ENCODE measurements at places on chromosomes 3 and 15.

DNA sequence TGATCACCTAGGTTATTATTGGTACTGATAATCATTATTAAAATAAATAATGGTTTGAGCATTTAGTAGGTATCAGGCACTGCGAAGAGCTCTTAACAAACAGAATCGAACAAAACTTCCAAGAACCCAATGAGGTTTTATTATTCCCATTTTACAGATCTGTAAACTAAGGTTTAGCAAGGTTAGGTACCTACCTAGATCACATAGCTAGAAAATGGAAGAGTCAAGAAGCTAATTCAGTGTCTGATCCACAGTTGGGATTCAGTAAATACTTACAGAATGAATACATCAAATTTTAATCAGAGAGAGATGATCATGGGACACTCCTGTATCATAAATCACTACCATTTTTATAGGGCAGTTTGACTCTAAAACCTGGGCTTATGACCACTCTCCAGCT lies 15.5 kb downstream of the GJD2 start:
- no peak for DNase-seq

- DNase-seq: no peak
Observed at GRCh38 chr15:73442968-73443367, at the start of gene REC114. REC114 (plus strand) TSS chr15:73443164; CDS start chr15:73443186, 22 bp downstream.

DNA sequence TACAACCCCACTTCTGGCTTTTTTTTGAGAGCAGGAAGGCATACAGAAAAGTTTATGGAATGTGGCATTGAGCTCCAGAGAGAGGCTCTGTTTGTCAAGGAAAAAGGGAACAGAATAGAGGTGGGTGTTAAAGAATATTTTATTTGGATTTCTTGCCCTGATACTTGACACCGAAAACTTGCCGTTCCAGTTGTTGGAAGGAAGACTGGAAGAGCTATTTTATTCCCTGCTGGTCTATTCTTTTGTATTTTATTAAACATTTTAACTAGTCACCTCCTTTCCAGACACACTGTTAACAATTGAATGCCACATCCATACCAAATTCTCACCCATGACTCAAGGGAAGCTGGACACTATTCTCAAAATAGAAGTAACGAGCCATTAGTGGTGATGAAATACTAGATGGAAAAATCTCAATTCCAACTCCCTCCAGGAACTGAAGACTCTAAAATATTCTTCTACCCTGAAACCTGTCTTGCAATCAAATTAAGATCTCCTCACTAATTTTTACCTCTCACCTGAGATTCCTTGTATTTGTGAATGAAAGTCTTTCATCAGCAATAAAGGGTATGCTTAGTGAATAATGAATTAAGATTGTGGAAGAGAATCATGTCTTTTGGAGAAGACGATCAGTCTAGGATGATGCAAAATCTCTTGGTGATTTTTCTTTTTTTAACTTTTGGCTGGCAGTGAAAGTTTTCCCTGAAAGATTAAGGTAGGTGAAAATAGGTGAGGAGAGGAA lies 28.5 kb downstream of the GREM1 start:
- DNase-seq: no peak

- DNase-seq: no peak
Observed at GRCh38 chr3:179512378-179512777, 50.3 kb upstream of the ACTL6A start.

- no peak for DNase-seq
Observed at GRCh38 chr15:89654847-89655805, at the start of gene KIF7. KIF7 (minus strand) TSS chr15:89655467; CDS start chr15:89652930, 2,537 bp downstream.

DNA sequence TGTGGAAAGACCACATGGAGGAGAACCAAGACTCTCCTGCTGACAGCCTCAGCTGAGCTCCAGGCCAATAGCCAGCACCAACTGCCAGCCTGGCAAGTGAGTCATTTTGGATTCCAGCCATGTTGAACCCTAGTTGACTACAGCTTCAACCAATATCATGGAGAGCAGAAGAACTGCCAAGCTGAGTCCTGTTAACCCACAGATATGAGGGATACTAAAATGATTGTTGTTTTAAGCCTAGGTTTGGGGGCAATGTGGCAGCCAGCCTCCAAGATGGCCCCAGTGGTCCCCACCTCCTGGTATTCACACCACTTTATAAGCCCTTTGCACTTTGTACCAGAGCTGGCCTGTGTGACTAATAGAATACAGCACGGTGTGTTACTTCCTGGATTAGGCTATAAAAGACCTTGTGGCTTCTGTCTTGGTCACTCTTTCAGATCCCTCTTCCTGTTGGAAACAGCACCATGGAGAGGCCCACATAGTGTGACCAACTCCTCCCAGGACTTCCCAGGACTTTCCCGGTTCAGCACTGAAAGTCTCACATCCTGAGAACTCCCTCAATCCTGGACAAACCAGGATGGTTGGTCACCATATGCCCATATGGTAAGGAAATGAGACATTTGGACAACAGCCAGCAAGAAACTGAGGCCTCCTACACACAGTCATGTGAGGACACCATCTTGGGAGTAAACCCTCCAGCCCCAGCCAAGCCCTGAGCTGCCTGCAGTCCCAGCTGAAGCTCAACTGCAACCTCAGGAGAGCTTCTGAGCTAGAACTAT lies 32.4 kb upstream of the CDV3 start:
- no peak for DNase-seq

GRCh38 chr3:145531548-145531947 lies 629.4 kb downstream of the PLOD2 start:
- no peak for DNase-seq

GRCh38 chr15:68642491-68642845 lies 63.7 kb downstream of the CORO2B start:
- DNase-seq: no peak

DNA sequence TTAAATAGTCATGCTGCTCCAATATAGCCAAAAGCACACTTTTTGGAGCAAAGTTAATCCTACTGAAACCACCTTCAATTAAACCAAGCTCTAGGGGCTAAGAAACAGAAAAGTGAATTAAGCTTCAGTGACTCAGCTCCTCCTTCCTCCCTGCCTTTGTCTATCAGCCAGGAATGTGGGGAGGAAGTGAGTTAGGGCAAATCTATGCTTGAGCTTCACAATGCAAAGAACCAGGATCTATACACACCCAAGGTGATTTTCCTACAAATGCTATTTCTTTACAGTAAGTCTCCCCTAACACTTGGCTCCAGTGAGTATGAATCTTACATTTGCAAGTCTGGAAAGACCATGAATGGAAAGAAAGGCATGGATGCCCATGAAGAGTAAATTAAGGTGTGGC lies 212.1 kb downstream of the P3H2 start:
- DNase-seq: no peak

- no peak for DNase-seq
Observed at GRCh38 chr3:10764259-10765051, 51.6 kb upstream of the SLC6A11 start.

GRCh38 chr3:127959873-127960272 lies 44.8 kb downstream of the KBTBD12 start:
- no peak for DNase-seq

GRCh38 chr3:106048946-106049481 lies 180.2 kb upstream of the CBLB start:
- no peak for DNase-seq

DNA sequence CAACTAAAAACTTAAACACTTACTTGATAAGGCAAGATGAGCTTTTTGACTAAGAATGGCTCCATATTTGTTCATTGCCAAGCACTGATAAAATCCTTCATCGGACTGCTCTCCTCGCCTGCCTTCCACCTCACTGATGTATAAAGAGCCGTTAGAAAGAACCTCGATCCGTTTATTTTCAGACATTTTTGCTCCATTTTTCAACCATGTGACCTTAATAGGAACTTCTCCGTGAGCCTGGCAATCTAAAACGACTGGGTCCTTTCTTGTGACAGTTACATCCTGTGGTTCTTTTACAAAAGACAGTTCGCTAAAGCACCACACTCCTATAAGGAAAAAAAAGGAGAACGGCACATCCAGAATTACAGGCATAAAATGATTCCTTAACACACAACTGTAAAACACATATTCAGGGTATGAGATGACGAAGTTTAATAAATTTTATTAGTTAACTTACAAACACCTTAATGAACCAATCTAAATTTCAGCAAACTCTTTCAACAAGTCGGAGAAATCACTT lies 2.5 kb downstream of the PRTG start:
- DNase-seq: no peak

GRCh38 chr15:40239404-40239692 lies 485 bp downstream of the PAK6 start:
- DNase-seq: no peak

DNA sequence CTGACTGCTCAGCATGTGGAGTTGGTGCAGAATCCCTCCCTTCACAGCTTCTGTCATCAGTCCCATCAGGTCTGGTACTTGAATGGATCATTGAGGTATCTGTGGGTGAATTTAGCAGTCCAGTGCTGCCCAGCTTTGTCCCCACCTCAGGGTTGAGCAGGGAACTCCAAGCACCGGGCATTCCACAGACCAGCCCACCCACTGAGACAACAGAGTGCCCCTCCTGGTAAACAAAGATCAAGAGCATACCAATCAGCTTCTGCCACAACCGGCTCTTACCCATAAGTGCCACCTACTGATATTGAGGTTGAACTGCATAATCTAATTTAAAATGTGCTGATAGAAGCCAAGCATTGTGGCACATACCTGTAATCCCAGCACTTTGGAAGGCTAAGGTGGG lies 57.1 kb upstream of the FXR1 start:
- no peak for DNase-seq

DNA sequence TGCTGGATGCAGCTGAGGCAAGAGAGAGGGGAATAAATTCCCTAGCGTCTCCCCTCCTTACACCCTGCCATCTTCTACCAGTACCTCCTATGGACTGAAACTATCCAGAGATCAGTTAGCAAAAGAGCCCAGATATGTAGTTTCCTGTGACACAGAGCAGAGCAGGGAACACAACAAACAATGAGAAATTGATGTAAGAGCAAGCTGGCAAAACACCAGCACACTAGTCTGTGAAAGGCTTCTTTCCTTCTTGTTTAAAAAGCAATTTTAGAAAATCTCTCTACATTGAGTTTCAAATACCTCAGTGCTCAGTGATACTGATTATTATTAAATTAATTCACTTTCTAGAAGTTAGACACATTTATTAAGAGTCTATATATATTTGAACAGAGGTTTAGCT lies 215.6 kb upstream of the AZI2 start:
- DNase-seq: no peak

- no peak for DNase-seq
Observed at GRCh38 chr15:89487791-89488190, 8.6 kb downstream of the RHCG start.

- no peak for DNase-seq
Observed at GRCh38 chr3:11556851-11557644, 86.7 kb downstream of the VGLL4 start.

DNA sequence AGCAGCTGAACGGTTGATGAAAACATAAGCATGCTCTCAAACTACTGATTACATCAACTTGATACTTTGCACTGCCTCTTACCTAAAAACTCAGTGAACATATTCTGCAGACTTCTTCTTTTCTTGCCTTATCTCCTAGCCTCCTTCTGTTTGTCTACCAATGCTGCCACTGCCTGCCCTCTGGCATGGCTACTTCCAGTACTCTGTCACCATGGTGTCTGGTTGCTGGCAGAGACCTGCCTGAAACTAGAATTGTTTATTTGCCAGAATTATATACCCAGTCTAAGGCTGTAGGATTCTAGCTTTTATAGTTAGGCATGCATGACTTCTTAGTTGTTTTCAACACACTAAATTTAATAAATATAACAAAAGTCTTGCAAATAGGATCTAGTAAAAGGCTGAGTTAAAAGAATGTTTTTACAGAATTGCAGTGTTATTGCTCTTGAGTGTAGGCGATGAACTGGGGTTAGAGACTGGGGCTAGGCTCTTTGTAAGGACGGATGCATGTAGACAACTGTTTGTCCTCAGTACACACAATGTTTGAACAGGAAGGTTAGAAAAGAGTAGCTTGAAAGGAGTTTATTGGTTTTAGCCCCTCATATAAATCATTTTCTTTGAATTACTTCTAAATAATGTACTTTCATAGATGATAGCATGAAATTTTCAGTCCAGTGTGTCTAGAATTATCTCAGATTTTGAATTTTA lies 116.3 kb downstream of the KCNAB1 start:
- DNase-seq: no peak

- DNase-seq: no peak
Observed at GRCh38 chr3:171258316-171258715, 201.9 kb downstream of the TNIK start.

DNA sequence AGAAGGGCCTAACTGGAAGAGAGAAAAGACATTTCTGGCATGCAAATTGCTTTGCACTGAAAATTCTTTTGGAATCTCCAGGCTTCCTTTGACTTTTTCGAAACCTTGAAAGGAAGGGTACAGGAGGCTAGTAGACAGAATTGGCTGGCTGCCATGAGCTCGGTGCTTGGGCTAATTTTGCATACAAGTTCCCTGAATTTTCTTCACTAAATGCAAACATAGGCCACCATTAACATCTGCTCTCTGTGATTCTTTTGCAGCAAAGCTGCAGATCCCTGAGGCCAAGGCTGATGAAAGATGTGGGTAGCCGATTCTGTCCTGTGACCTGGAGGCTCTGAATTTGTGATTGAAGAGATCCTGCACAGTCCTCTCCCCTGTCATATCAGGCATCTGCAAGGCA lies 247.8 kb upstream of the MCTP2 start:
- DNase-seq: no peak
